GF-D8 (cell line): ENCODE measurements at places on chromosomes 2 and 18.

- no peak for DNase-seq
These were observed 51.8 kb upstream of the RAB27B start for GRCh38 chr18:54776282-54776977.

- DNase-seq = no peak
These were observed 23.5 kb upstream of the CRYBA2 start for GRCh38 chr2:219016721-219017120.

DNA sequence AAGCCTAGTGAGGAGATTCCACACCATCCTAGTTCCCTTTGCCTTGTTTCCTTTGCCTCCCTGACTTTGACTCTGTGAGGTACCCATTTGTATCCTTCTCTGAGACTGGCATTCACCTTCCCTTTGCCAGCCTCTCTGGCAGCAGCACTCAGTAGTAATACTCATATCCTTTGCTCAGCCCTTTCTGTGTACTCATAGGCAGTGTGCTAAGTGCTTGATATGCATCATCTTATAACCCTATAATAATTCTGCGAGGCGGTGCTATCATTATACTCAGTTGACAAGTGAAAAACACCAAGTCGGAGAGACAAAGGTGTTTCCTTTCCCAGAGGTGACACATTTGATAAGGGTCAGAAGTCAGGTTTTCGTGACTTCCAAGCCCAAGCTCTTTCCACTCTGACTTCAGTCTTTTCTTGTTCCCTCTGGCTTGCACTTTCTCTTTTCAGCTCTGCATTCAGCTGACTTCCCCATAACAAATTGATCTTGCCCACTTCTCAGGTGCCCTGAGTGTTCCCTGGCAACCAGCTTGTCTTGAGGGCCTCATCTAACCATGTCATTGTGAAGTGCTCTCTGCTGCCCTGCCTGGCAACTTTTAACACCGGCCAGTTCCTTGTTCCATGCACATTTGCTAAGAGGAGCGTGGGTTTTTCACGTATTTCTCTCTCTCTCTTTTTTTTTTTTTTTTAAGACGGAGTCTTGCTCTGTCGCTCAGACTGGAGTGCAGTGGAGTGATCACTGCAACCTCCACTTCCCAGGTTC is 94.5 kb upstream of the UPP2 start:
- no peak for DNase-seq

GRCh38 chr2:32863803-32864202 is 83.0 kb upstream of the LTBP1 start:
- no peak for DNase-seq

DNA sequence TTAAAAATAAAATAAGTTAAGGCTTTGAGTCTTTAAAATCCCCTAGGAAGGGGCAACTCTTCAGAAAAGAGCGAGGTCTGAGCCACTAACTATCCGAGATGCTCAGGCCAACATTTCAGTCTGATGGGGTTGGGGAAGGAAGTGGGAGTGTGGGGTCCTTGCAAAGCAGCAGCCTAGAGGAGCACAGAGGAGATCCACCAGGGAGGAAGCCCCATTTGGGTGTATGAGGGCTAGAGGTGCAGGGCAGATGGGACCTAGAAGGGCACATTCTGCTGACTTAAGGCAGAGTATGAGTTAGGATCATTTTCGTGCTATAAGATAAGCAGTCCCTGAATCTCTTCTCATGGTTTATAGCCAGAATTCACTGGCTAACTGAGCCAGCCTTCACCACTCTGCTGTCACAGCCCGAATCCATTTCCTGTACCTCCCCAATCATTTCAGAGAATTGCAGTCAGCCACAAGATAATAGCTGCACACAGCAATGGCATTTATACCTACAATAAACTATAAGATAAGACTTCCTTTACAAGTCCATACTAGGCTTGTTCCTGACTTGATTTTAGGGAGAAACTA is 37.0 kb downstream of the MRPL30 start:
- no peak for DNase-seq

DNA sequence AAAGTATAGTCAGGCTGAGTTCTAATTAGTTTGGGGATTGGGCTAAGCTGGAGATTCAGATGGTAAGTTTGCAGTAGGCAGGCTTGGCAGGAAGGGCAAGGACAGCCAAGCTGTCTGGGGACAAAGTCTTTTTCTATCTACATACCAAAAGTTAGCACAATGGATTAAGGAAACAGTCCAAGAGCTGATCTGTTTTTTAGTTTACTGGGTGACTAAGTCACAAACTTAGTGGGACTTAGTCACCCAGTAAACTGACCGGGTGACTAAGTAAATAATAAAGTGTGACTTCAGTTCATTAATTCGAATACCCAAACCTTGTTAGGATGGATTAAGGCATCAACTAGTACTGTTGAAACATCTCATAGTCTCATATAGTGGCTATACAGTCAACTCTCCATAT is 1386.0 kb upstream of the CELF4 start:
- no peak for DNase-seq

DNA sequence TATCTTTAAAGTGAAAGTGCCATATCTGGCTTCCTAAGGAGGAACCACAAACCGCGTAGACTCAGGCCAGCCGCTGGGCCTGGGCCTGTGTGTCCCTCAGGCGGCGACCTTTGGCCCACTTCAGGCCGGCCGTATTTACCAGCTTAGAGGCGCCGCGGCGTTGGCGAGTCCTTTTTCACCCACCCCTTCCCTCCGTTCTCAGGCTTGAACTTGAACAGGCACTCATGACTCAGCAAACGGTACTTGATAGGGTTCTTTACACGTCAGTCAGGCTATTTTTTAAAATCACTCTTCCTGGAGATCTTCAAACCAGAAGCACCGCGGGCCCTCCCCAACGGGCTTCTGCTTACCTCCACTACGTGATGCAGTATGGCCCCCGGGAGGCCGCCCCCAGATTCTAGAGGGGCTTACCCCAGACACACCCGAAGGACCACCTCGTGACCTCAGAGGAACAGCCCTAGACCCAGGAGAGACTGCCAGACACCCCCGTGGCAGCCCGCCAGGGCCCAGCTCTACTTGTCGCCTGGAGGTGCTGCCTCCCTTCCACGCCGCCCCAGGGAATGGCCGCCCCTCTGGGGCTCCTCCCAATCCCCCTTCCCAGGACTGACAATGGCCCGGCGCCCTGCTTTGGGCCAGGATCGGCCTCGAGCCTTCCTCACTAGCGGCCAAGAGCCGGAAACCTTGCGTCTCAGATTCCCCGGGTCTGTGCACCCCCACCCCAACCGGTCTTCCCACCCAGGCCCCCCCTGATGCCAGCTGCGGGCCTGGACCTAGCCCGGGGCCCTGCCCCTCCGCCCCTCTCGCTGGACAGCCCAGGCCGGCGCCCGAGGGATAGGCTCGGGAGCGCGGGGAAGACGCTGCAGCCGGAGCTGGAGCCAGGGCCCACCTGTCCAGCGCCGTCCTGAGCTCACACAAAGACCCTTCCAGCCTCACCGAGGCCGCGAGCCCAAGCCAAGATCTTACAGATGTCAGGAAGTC is 33.8 kb upstream of the IMPA2 start:
- peak; percentile 99 for DNase-seq

GRCh38 chr18:3931013-3931315 is 481.0 kb downstream of the TGIF1 start:
- no peak for DNase-seq

DNA sequence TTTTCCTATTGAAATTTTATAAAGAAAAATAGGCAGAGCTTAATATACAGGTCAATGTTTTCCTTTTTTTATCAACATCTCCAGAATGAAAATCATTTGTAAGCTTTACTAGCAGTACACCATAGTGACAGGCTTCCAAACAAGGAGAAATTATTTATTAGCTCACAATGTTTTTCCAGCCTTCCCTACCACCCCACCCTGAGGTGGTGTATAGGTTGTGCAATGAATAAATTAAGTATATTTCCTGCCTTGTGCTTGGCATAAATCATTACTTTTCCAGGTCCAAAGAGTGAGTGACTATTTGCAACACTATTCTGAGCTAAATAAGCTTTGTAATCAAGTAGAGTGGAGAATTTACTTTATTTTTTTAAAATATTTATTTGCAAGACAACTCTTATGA is 876.2 kb upstream of the POU3F3 start:
- DNase-seq = no peak
